Kidney (tissue), 22 donors: ENCODE measurements at places on chromosomes 3 and 15. TPM values are rescaled to one million over a fixed set of nuclear protein-coding genes. Genes with fewer than 3 reads are reported as not detected.

The RLBP1 gene
- polyA plus RNA-seq = not detected

- H3K4me3 ChIP-seq = no peak overlapping the region
- no peaks in the 10 kb centered on the region for H3K4me1 ChIP-seq
- no peaks in the 10 kb centered on the region for H3K36me3 ChIP-seq
- DNase-seq = no peak
- no peaks in the 10 kb centered on the region for H3K27me3 ChIP-seq
Observed at GRCh38 chr3:137171834-137172603, 214.2 kb downstream of the IL20RB start.

DNA sequence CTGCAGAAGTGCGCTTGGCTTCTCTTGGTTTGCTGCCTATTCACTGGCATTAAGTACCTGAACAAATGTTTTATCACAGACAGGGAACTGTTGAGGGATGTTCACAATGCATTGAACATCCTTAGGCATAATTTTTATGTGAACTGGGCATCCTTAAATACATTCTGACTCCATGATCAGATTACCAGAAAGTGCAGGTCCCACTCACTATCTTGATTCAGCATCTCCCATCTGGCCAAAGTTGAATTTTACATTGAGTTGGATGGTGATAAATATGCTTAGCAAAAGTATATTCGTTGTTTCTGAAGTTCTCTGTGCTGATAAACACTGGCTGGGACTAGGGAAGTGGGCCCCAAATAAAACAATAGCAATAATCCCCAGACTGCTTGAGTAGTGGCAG is 108.5 kb downstream of the RBMS3 start:
- no peak overlapping the region for H3K27ac ChIP-seq
- H3K4me3 ChIP-seq = no peak overlapping the region
- no peaks in the 10 kb centered on the region for H3K4me1 ChIP-seq
- H3K27me3 ChIP-seq = no peaks in the 10 kb centered on the region
- DNase-seq = no peak

- H3K27me3 ChIP-seq = no peaks in the 10 kb centered on the region
- DNase-seq = no peak
- H3K36me3 ChIP-seq = no peaks in the 10 kb centered on the region
- no peak overlapping the region for H3K27ac ChIP-seq
- no peak overlapping the region for H3K4me3 ChIP-seq
Observed at GRCh38 chr15:62903437-62903836, 139.1 kb upstream of the TPM1 start.

DNA sequence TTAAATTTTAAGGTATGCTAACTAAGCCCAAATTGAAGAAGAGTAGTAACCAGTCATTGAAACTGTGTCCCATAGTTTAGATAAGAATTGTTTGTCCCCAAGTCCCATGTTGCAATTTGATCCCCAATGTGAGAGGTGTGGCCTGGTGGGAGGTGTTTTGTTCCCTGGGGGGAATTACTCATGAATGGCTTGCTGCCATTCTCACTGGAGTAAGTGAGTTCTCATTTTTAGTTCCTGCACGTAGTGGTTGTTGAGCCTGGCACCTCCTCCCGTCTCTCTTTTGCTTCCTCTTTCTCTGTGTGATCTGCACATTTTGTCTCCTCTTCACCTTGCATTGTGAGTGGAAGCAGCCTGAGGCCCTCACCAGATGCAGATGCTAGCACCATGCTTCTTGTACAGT is 1271.0 kb downstream of the NSUN3 start:
- H3K4me3 ChIP-seq = no peak overlapping the region
- no peaks in the 10 kb centered on the region for H3K36me3 ChIP-seq
- H3K27me3 ChIP-seq = no peaks in the 10 kb centered on the region
- no peak for DNase-seq
- no peaks in the 10 kb centered on the region for H3K4me1 ChIP-seq
- no peak overlapping the region for H3K27ac ChIP-seq

DNA sequence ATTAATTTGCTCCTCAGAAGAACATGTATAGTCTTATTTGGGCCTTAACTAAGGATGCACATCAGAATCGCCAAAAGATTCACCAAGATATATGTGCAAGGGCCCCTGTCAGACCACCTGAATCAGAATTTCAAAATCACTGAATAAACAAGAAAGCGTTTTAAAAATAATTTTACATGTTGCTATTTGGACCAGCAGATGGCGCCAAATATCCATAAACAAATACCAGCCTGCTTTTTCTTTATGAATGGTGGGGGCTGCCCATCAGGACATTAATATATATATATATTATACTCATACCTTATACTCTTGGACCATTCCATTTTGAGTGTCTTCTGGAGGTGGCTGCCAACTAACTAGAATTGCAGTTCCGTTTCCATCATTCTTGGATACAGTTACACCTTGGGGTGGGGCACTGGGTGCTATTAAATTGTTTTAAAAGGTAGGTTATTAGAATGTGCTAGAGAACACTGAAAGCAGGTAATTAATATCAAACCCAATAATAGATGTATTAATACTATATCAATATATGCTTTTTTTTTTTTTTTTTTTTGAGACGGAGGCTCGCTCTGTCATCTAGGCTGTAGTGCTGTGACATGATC is 1108.3 kb downstream of the ROBO1 start:
- H3K4me1 ChIP-seq = no peaks in the 10 kb centered on the region
- H3K27ac ChIP-seq = no peak overlapping the region
- no peaks in the 10 kb centered on the region for H3K27me3 ChIP-seq
- no peak overlapping the region for H3K4me3 ChIP-seq

DNA sequence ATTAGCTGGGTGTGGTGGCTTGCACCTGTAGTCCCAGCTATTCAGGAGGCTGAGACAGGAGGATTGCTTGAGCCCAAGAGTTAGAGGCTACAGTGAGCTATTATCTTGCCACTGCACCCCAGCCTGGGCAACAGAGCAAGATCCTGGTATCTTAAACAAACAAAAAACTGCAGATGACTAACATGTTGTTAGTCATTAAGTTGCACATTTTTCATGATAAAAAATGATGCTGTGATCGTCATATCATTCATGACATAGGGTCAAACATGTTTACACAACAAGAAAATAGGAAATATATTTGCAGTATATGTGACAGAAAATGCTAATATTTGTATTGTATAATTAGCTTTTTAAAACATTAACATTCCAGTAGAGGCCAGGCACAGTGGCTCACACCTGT is 20.2 kb upstream of the DAPK2 start:
- H3K4me1 ChIP-seq = peaks cover 13% of the 10 kb centered on the region
- DNase-seq = no peak
- H3K27ac ChIP-seq = no peak overlapping the region
- H3K4me3 ChIP-seq = no peak overlapping the region

The MYLK gene
- polyA plus RNA-seq = 25.3 TPM

The C3orf49 gene
- polyA plus RNA-seq = not detected

The TRPM1 gene
- 1.3 TPM for polyA plus RNA-seq

GRCh38 chr15:40055576-40056293 is 16.8 kb upstream of the SRP14 start:
- H3K36me3 ChIP-seq = no peaks in the 10 kb centered on the region
- H3K27ac ChIP-seq = no peak overlapping the region
- peaks cover 8% of the 10 kb centered on the region for H3K4me1 ChIP-seq

GRCh38 chr15:46394463-46394862 is 759.6 kb downstream of the SQOR start:
- H3K4me3 ChIP-seq = no peak overlapping the region
- H3K27me3 ChIP-seq = no peaks in the 10 kb centered on the region
- no peaks in the 10 kb centered on the region for H3K4me1 ChIP-seq
- no peak overlapping the region for H3K27ac ChIP-seq

DNA sequence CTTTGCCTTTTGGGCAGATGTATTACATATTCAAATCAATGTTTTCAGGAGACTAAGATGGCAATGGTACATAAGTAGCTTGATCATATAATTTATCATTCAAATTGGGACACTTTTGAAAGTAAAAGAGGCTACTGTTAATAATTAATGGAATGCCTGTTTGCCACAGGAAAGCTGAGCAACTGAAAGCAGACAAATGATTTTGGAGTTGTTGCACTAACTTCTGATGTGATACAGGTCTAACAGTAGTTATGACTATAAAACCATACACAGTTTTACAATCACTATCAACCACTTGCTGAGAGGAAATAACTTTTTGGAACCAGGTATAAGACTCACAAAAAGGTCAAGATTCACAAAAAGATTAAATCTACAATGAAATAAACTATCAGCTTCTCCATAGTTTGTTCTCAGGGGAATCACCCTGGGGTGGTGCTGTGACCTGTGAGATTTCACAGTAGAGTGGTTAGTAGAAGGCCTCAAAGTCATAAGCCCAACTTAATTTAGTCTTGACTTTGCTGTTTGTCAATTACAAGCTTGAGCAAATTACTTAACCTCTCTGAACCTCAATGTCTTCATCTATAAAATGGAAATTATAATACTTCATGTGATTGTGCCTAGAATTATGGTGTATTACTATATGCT is 42.7 kb downstream of the HHLA2 start:
- no peak overlapping the region for H3K4me3 ChIP-seq
- H3K4me1 ChIP-seq = no peaks in the 10 kb centered on the region
- no peak overlapping the region for H3K27ac ChIP-seq
- DNase-seq = no peak
- no peaks in the 10 kb centered on the region for H3K27me3 ChIP-seq
- H3K36me3 ChIP-seq = no peaks in the 10 kb centered on the region

- no peak overlapping the region for H3K4me3 ChIP-seq
- no peaks in the 10 kb centered on the region for H3K36me3 ChIP-seq
- H3K27ac ChIP-seq = no peak overlapping the region
- DNase-seq = no peak
Observed at GRCh38 chr3:145013931-145014330, 1042.3 kb downstream of the DIPK2A start.

GRCh38 chr3:194204042-194204987 is 68.4 kb downstream of the HES1 start:
- no peaks in the 10 kb centered on the region for H3K4me1 ChIP-seq
- no peak overlapping the region for H3K4me3 ChIP-seq
- peak; percentile 54 for DNase-seq
- peaks cover 3% of the 10 kb centered on the region for H3K27me3 ChIP-seq

DNA sequence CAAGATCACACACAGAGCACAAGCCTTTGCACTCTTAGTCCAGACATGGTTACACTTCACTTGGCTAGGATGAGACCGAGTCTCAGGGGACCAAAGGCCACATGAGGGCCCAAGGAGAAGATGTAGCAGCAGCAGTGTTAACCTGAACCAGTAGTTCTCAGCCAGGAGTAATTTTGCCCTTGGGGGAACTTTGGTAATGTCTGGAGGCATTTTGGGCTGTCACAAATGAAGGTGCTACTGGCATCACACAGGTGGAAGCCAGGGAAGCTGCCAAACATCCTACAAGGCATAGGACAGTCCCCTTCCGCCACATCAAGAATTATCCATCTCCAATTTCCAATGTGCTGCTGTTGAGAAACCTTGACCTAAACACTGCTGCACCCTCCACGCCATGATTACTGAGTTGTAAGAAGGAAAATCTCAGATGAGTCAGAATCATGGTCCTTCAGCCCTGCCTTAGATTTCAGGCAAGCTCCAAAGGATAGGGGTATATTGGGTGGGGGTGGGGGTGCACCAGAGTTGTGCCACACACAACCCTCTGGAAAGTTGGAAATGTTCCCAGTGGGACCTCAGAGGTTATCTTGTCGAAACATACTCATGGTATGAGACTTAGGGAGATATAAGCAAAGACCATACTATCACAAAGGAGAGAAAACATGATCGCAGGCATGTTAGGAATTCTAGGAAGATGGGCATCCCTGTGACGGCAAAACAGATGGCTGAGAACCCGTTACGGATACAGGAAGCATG is 36.2 kb downstream of the SEMA5B start:
- H3K27me3 ChIP-seq = no peaks in the 10 kb centered on the region
- H3K36me3 ChIP-seq = no peaks in the 10 kb centered on the region
- no peak for DNase-seq
- no peak overlapping the region for H3K27ac ChIP-seq
- H3K4me3 ChIP-seq = no peak overlapping the region
- no peaks in the 10 kb centered on the region for H3K4me1 ChIP-seq

DNA sequence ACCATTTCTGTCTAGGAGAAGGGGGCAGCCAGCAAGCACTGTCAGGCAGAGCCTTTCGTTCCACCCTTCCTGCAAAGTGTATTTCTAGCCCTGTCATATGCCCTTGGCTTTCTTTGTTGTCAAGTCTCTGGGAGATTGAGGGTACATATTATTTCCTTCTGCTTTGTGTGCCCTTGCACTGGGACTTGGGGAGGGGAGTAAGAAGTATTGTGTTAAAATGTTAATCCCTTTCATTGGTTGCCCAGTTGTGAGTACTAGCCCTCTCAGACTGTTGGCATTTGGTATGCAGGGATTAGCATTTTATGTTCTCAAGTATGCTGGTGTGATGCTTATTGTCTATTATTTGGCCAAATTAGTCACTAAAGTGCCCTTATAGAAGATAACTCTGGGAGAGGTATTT is 63.9 kb downstream of the RBM6 start:
- H3K27me3 ChIP-seq = no peaks in the 10 kb centered on the region
- no peaks in the 10 kb centered on the region for H3K36me3 ChIP-seq
- no peaks in the 10 kb centered on the region for H3K4me1 ChIP-seq
- no peak overlapping the region for H3K27ac ChIP-seq
- no peak for DNase-seq
- H3K4me3 ChIP-seq = no peak overlapping the region

- no peak for DNase-seq
- H3K27ac ChIP-seq = no peak overlapping the region
- no peaks in the 10 kb centered on the region for H3K27me3 ChIP-seq
- no peaks in the 10 kb centered on the region for H3K36me3 ChIP-seq
Observed at GRCh38 chr3:116951610-116952009, 242.0 kb downstream of the TUSC7 start.

GRCh38 chr3:51696954-51697353 is 9.9 kb upstream of the GRM2 start:
- no peaks in the 10 kb centered on the region for H3K27me3 ChIP-seq
- no peak for DNase-seq
- H3K27ac ChIP-seq = no peak overlapping the region
- H3K4me3 ChIP-seq = no peak overlapping the region
- H3K36me3 ChIP-seq = peaks cover 28% of the 10 kb centered on the region

DNA sequence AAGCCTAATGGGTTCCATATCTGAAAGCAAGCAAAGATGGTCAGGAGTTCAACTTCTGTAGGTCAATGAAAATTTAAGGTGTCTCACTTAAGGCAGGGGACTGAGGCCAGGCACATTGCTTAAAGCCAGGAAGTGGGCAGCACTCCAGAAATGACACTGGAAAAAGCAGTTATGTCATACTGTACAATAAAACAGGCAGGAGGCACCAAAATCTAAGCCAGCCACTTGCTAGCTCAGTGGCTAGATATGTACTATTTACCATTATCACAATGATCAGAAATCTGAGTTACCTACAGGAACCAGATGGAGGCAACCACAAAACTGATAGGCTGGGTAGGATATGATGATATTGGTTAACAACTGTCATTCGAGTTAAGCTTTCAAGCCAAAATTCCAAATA is 57.3 kb downstream of the FRMD5 start:
- H3K36me3 ChIP-seq = no peaks in the 10 kb centered on the region
- no peaks in the 10 kb centered on the region for H3K27me3 ChIP-seq
- no peak for DNase-seq
- no peaks in the 10 kb centered on the region for H3K4me1 ChIP-seq

DNA sequence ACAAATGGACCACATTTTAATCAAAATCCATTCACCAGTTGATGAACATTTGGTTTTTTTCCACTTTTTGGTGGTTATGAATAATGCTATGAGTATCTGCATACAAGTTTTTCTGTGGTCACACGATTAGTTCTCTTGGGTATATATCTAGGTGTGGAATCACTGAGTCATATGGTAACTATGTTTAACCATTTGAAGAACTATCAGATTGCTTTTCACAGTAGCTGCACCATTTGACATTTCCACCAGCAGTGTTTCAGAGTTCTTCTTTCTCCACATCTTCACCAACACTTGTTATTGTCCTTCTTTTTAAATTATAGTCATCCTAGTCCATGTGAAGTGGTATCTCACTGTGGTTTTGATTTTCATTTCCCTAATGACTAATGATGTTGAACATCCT is 33.3 kb upstream of the ATG7 start:
- H3K36me3 ChIP-seq = no peaks in the 10 kb centered on the region
- no peak overlapping the region for H3K27ac ChIP-seq
- H3K4me3 ChIP-seq = no peak overlapping the region
- H3K4me1 ChIP-seq = no peaks in the 10 kb centered on the region
